Activated CD4-positive, CD25-positive, alpha-beta regulatory T cell treated with anti-CD3 and anti-CD28 coated beads, Interleukin-2, amount 50 U/mL, for 16 hours (primary cell): ENCODE measurements at places on chromosomes 11 and 22.

- DNase-seq, result no peak
These were observed 25.4 kb downstream of the NEAT1 start for GRCh38 chr11:65448074-65448417.

GRCh38 chr11:71381781-71382505 is 66.2 kb downstream of the DHCR7 start:
- DNase-seq, result no peak

DNA sequence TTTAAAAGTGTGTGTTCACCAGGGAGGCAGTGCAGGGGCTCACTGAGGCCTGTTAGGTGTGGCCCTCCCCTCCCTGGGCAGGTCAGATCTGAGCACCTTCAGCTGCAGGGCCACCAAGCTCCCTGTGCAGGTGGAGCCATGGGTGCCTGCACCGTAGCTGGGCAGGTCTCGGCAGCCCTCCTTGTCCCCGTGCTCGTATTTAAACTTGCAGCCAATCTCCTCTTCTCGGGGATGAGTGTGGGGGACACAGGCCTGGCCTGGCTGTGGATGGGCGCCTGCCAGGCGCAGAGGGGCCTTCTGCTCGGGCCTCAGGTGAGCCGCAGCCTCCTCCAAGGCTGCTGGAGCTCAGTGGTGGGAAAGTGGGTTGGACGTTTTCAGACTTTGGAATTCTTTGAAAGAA is 19.1 kb downstream of the PHRF1 start:
- no peak for DNase-seq

DNA sequence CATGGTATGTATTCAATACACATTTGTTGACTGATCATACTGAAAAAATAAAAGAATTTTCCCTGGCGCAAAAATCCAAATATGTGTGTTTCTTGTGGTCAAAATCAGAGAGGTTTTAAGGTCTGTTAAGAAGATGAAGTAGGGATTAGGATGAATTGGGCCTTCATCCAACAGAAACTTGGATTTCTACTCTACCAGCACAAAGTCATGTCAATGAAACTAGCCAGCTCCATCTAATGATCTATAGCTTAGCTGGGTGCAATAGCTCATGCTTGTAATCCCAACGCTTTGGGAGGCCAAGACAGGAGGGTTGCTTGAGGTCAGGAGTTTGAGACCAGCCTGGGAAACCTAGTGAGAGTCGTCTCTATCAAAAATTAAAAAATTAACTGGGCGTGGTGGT is 65.5 kb downstream of the USP35 start:
- no peak for DNase-seq

DNA sequence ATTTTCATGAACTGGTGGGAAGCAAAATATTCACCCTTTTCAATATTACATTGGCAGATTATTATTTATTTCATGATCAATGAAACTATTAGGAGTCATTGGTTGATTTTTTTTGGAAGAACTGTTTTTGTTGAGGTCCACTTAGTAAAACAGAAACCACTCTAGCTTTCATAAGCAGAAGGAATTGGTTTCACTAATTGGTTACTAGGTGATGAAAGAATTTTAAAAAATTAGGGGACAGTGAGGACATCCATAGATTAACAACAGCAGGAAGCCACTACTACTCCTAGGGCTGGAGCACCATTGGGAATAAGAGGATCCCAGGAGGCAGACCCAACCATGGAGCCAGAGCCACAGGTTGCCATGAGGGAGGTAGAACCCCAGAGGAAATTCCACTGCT is 74.4 kb upstream of the KCNA4 start:
- no peak for DNase-seq

- DNase-seq, result no peak
These were observed 2.6 kb upstream of the SHISA8 start for GRCh38 chr22:41917375-41917902.

GRCh38 chr11:8697054-8697453 is 14.5 kb downstream of the RPL27A start:
- DNase-seq, result no peak
